Pons (tissue), 1 donor: ENCODE measurements at places on chromosomes 2 and 18.

DNA sequence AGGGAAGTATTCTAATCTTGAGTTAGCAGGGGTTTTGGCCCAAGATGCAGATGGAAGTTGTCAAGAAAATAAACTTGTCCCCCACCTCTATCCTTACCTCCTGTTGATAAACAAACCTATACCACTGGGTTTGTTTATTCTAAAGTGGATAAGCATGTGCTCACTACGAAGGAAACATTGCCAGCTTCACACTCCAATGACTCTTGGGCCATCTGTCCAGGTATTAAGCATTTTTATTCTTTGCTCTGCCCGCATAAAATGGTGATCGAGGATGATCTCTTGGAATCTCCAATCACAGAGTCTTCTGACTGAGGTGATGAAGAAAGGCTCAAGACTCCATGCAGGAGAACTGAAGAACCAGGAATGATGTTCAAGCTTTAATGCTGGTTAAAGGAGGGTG, 1908.4 kb upstream of the PIK3C3 start:
- no peak for DNase-seq

- peak; percentile 8 for DNase-seq
Measured at GRCh38 chr2:98823196-98824170, 92.6 kb upstream of the MGAT4A start.

- DNase-seq, result no peak
Measured at GRCh38 chr2:56449002-56449431, 265.2 kb downstream of the CCDC85A start.

GRCh38 chr2:121735518-121736074, 1.1 kb downstream of the NIFK start:
- DNase-seq, result no peak

- DNase-seq, result peak; percentile 40
Measured at GRCh38 chr18:32549248-32550110, 78.8 kb upstream of the GAREM1 start.

DNA sequence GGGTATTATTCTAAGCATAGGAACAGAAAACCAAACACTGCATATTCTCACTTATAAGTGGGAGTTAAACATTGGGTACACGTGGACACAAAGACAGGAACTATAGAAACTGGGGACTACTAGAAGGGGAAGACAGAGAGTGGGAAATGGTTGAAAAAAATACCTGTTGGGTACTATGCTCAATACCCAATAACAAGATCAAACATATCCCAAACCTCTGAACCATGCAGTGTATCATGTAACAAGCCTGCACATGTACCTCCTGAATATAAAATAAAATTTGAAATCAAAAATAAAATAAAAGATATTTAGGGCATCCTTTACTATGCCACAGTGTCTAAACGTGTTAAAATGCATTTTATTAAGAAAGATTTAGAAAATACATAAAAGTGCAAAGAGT, 221.0 kb upstream of the TFPI start:
- DNase-seq, result no peak

- no peak for DNase-seq
Measured at GRCh38 chr2:1868683-1869141, 124.4 kb upstream of the PXDN start.

DNA sequence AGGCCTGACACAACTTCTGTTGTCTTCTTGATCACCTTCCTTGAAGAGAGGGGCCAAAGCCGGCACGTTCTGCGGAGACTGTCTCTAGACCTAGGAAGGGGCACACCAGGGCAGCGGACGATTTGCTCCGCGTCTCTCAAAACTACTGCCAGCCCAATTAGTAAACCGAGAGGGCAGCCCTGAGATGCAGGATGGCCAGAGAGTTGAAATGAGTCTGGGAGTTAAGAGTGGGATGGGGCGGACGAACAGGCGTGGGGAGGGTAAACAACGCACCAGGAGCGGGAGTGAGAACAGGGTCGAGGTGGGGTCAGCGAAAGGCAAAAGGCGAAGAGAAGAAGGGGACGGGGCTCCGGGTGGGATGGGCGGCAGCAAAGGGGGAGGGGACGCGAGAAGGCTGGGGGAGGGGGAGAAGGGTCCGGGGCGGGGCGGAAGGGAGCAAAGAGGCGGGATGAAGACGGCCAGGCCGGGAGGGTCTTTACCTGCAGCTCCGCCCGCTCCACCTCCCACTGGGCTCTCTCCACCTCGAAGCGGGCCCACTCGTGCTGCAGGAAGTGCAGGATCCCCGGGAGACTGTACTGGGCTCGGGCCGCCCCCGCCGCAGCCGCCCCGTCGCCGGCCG, 476 bp downstream of the STRN start:
- DNase-seq, result peak; percentile 21

GRCh38 chr2:26269571-26270158, 24.9 kb downstream of the HADHB start:
- DNase-seq, result peak; percentile 53

DNA sequence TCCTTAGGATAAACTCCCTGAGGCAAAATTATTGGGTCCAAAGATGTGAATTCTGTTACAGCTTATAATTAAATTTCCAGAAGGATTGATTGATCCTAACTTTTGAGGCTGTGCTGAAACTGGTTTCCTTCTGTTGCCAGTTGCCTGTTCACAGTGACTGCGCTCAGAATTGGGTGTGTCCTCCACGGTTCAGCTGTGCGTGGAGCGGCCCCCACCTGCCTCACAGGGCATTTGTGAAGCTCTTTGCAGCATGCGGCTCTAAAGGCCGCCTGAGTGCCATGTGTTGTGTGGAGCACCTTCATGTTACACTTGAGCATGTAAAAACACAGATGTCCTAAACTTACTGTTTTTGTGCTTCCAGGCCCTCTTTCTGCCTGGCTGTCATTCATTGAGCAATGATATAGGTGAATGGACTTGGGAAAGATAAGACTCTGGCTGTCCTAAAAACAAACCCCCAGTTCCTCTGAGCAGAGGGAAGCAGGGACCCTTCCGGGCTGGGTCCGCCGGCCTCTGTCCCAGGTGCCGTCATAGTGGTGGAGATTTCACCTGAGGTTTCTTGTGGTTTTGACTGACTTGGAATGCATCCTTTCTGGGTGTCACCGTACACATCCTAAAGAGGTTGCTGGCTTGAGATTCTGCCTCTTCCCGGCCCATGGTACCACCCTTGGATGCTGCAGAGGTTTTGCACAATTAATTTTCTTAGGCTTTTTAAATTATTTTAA, 173.6 kb downstream of the LDLRAD4 start:
- no peak for DNase-seq

GRCh38 chr2:100632037-100632436, 69.2 kb downstream of the PDCL3 start:
- DNase-seq, result no peak

DNA sequence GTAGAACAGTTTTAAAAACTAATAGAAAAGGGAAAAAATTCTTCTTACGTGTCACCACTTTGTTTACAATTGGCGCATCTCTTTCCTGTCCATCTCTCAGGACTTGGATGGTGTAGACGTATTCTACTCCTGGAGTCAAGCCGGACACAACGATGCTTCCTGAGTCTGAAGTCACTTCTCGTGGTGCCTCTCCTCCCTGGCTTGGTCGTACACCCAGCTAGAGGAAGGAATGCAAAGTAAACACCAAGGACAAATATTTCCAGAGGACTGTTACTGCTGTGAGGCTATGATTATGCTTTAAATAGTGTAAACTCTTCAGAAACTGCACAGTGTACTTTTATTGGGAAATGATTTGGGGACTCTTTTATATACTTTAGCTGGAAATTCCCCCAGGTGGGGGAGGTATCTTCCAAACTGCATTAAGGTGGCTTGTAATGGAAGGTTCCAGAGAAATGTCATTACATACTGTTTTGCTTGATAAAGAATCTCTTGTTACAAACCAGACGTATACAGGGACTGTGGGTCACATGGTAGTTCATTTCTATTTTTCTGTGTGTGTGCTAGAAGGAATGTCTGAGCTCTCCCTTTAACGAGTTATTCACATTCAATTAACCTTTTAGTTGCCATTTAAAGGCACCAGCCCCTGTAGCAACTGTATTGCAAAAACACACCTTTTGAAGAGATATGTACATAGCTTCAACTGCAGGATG, 38.1 kb downstream of the FN1 start:
- DNase-seq, result no peak

DNA sequence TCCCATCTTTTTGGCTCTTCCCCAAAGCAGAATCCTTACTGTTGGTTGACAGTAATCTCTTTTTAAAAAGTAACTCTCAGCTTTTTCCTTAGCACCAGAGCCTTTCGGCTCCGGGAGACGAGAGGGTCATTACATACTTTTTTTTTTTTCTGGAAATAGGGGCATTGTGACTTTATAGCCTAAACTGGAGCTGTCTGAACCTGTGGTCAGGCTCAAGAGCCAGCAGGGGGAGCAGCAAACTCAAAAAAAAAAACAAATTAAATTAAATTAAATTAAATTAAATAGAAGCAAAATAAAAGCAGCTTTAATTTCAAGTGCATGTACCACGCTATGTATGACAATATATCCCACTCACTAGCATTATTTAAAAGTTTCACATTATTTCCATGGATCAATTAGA, 156.6 kb downstream of the DTNA start:
- peak; percentile 15 for DNase-seq

- no peak for DNase-seq
Measured at GRCh38 chr2:83615511-83615910, 843.6 kb downstream of the SUCLG1 start.

- DNase-seq, result no peak
Measured at GRCh38 chr2:193549661-193550060, 1354.9 kb upstream of the TMEFF2 start.

DNA sequence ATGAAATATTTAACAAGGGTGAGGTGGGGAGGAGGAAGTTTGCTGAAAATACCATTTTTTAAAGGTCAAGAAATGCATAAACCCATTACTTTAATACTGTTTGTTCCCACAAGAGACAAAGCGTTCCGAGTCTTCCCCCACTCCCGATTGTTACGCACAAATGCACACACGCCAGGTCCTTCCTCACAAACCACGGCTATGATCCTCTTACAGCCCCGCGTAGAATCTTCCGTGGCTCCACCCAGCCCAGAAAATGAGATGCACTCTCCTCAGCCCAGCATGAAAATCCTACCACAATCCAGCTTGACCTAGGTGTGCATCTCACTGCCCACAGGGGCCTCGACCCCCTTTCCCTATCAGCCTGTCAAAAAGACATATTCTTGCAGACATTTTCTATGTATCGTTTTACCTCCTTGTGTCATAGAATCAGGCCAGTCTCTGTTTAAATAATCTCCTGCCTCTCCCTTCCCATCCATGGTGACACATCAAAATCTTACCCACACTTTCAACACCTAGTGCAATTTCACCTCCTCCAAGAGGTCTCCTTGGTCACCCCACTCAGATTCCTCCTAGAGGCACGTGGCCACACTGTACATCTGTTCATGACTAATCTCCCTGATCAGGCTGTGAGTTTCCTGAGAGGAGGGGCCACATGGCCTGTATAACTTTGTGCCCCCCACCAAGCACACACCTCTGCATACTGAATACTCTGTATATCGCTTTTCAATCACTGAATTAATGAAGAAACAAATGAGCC, 491.0 kb upstream of the KLHL29 start:
- DNase-seq, result no peak

DNA sequence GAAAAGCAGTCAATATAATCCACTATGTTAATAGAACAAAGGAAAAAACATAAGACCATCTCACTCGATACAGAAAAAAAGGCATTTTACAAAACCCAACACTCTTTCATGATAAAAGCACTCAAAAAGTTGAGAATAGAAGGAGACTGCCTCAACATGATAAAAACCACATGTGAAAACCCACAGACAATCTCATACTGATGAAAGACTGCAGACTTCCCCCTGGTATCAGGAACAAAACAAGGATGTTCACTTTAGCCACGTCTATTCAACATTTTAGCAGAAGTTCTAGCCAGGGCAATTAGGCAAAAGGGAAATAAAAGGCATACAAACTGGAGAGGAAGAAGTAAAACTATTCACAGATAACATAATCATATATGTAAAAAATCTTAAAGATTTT, 285.9 kb downstream of the EIPR1 start:
- DNase-seq, result no peak

DNA sequence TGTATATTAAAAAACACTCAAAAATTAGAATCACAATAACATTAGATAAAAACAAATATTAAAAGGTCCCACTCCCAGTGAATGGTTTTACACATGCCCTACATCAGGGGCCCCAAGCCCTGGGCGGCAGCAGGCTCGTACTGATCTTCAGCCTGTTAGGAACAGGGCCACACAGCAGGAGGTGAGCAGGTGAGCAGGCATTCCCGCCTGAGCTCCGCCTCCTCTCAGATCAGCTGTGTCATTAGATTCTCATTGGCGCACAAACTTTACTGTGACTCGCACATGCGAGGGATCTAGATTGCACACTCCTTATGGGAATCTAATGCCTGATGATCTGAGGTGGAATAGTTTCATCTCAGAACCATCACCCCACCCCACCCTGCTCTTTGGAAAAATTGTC, 74.2 kb downstream of the MBD2 start:
- no peak for DNase-seq

DNA sequence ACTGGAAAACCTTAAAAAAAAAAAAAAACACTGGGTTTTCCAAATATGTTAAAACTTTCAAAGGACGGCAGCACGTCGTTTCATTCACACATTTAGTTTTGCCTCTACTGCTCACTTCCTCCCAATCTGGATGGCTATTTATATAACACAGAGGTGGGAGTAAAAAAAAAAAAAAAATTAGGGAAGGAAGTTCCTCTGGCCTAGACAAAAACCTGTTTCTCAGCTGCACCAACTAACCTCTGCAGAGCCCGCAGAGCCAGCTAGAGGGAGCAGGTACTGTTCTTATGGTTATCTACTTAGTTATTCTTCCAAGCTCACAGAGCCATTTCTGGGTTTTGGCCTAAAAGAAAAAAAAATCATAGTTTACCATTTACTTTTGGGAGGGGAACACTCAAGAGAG, 28.1 kb downstream of the SLC1A4 start:
- peak; percentile 70 for DNase-seq

- DNase-seq, result no peak
Measured at GRCh38 chr2:28366149-28366495, 26.5 kb upstream of the FOSL2 start.

DNA sequence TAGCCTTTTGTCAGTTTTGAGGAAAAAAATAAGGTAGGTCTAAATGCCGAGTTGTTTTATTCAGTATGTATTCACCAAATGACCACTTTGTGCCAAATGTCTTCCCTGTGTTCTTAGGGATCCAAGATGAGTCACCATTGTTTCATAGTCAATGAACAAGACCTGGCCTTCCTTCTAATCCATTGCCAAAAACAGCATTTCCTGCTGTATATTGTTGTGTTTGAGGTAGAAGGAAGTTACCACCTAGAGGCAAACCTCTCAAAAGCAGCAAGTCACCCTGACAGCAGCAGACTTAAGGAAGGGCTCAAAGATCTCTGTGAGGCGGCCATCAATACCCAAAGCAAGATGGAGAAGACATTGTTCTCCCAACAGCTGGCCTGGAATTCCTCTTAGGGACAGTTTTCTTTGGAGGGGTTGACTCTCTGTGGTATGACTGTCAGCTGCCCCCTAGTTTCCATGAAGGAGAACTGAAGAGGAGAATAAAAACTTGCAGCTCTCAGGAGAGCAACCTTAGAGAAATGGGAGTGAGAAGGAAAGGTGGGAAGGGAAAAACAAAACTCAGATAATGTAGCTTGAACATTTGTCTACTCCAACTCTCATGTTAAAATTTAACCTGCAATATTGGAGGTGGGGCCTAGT, 328.3 kb downstream of the LRATD1 start:
- no peak for DNase-seq
